Stimulated activated CD4-positive, alpha-beta T cell treated with anti-CD3 and anti-CD28 coated beads, TNF-alpha, amount 100 ng/mL, for 24 hours (primary cell): ENCODE measurements at places on chromosomes 16 and 17.

DNA sequence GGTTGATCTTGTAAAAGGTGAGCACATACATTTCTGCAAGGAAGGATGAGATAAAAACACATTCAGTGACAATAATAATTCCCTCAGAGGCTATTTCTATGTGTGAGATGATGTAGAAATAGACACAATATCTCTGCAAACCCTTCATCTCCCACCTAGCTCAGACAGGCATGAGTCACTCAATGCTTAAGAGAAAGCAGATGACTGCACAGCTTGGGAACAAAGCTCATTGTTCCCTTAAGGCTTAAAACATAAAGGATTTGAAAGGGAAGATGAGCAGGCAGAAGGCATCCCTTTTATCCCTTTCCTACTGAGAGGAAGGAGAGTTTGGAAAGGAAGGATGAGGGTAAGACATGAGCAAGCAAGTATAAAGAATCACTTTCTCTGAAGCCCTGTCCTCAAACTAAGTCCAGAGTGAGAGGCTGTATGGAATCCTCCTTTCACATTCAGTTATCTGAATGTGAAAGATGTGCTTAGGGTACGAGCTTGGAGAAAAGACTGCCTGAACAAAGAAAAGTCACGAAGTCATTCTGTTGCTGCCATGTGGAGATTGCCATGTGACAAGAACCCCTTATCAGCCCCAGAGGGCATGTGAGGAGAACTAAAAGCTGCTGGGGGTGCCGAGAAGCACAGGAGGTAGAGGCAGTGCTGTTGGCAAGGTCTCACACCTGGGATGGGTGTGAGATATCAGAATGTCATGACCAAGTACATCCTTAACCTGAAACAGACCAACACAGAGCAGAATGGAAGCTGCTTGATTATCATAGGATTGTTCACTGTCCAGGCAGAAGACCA is 58.2 kb downstream of the CNTNAP4 start:
- no peak for DNase-seq

- peak; percentile 16 for DNase-seq
Observed at GRCh38 chr16:17590711-17591654, 120.2 kb upstream of the XYLT1 start.

DNA sequence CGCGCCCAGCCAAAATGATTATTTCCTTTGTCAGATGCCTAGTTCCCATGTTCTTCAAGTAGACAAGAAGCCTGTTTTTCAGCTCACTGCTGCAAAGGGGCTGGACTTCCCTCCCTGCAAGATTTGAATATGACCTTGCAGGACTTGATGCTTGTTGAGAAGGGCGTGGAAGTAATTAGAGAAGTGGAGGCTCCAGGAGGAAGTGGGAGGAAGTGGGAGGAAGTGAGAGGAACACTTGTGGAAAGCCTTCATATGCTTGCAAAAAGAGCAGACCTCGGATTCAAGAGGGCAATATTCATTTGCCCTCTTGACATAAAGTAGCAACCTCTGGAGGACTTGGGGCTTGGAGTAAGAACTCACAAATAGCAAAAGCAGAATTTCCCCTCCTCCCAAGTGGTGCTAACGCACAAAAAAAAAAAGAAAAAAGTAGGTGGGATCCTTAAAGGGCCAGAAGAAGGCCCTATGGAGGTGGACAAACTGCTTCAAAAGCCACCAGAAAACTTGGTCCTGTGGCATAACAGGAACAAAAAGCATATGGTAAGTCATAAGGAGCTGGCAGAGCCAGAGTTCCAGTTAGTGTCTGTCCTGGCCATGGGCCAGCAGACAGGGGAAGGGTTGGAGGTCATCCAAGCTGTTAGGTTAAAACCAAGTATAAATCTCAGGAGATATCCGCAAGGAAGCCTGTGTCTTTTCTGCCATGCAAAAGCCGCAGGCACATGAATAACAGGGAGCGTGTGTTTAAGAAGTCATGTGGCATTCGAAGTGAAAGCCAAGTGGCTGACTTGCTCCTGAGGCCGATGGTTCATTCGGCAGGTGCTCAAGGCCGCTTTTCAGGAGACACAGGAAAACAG is 20.6 kb upstream of the PRKAR1A start:
- DNase-seq: no peak

GRCh38 chr17:33967608-33968349 is 287.3 kb upstream of the CCL2 start:
- DNase-seq: no peak

GRCh38 chr16:29645694-29646187 is 17.3 kb upstream of the SPN start:
- DNase-seq: no peak

- no peak for DNase-seq
Observed at GRCh38 chr16:24610416-24610755, 71.0 kb downstream of the RBBP6 start.

- DNase-seq: no peak
Observed at GRCh38 chr17:48030531-48030930, 7.1 kb downstream of the COPZ2 start.

DNA sequence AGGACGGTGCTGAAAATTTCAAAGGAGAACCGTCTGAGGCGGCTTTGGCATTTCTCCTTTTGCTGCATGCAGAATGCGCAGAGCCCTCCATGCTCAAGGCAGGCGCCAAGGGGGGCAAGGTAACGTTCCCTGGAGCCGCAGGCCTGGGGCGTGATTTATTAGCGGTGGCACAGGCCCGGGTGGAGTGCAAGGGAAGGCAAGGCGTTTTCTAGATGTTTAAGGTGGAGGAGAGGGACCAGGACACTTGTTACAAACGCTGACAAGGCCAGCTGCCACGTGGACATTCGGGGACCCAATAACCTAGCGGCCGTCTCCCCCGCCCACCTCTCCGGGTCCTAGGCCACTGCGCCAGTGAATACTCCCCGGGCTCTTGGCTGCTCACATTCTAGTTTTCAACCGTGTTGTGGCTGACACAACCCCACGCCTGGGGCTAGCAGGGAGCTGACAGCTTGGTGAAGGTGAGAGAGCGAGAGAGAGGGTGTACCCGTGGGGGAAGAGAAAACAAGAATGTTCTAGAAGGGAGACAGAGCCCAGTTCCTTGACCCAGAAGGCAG is 250.1 kb downstream of the C16orf95 start:
- DNase-seq: no peak

DNA sequence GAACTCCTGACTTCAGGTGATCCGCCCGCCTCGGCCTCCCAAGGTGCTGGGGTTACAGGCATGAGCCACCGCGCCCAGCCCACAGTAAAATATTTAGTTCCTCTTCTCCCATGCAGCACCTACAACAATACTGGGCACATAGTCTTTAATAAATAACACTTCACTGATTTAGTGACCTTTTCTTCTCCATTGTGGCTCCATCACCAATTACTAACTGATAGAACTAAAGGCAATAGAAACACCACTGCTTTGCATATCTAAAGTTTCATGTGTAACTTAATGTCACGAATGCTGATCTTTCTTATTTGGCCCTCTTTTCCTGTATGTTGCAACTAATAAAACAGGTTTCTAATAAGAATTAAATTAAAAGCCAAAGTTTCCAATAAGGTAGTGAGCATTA is 38.9 kb downstream of the TRIM37 start:
- DNase-seq: no peak

GRCh38 chr17:45334231-45334630 is 17.4 kb upstream of the MAP3K14 start:
- no peak for DNase-seq

DNA sequence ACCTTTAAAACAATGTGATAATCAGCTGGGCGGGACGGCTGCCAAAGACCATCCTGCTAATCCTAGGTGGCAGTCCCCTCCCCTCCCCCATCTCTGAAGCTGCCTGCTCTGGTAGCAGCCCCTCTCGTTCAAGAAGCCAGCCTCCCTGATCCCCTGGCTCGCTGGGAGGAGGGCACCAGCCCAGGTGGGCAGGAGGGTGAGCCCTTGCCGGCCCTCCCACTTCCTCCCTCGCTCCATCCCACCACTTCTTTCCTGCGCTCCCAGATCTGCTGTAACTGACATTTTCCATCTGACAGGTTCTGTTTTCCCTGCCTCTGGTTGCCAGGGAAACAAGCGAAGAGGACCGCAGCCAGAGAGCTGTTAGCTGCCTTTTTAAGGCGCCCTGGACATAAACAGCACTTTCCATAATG is 155.7 kb upstream of the TNRC6C start:
- no peak for DNase-seq

GRCh38 chr16:77744141-77744540 is 21.8 kb downstream of the NUDT7 start:
- DNase-seq: no peak

DNA sequence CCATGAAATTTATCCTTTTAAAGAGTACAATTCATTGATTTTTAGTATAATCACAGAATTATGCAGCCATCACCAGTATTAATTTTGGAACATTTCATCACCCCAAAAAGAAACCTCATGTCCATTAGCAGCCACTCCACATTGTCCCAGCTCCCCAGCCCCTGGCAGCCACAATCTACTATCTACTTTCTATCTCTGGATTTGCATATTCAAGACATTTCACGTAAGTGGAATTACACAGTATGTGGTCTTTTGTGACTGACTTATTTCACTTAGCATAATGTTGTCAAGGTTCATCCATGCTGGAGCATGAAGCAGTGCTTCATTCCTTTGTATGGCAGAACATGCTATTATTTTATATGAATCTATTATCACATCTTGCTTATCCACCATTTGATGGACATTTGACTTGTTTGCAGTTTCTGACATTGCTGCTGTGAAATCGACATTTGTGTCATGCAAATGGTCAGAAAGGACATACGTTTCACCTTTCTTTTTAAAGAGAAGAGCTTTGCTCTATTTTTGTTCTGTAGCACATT is 10.7 kb downstream of the METTL9 start:
- no peak for DNase-seq

GRCh38 chr16:70396246-70396904 is 42.5 kb downstream of the ST3GAL2 start:
- no peak for DNase-seq

DNA sequence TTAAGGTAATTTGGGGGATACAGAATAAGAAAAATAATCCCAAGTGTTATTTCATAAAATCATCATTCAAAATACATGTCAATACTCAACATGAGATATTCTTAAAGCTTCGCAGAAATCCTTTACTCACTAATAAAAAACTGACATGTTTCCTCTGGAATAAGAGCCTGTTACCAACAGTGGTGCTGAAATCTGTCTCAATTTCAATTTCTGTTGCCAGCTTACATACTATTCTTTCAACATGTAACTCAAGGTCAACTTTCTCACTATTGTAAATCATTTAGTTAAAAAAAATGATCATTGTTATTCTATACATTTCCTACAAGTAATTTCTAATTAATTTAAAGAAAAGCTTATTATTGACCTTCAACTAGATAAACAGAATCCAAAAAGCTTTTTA is 67.9 kb downstream of the CEP95 start:
- no peak for DNase-seq

DNA sequence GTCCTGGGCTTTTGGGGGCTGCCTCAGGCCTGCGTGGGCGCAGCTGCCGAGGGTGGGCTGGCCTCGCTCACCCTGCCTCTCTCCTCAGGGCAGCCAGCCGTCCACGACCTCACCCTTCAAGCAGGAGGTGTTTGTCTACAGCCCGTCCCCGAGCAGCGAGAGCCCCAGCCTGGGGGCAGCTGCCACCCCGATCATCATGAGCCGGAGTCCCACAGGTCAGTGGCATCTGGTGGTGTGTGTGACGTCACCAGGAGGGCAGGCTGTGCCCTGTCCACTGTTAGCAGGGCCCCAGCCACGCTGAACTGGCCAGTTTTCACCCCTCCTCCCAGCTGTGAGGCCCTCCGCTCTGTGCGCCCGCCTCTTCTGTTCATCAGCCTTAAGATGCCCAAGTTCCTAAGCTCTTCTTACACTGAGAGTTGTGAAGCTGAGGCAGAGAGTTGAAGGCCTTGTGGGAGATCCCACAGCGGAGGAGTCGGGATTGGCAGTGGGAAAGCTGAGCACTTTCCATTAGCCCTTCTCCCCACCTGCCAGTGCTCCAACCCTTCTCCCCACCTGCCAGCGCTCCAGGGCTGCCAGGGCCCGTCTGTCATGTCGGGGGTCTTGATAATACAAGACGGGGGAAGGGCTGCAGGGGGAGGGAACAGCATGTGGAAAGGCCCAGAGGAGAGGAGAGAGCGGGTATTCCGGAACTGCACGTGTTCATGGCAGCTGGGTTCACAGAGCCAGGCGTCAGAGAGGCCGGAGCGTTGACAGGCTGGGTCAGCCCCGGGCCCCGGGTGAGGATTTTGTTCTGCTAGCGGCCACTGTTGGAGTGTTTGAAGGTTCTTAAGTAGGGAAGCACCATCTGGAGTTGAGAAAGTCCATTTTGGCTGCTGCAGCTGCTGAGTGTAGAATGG is 36.3 kb downstream of the OR1D5 start:
- DNase-seq: no peak

DNA sequence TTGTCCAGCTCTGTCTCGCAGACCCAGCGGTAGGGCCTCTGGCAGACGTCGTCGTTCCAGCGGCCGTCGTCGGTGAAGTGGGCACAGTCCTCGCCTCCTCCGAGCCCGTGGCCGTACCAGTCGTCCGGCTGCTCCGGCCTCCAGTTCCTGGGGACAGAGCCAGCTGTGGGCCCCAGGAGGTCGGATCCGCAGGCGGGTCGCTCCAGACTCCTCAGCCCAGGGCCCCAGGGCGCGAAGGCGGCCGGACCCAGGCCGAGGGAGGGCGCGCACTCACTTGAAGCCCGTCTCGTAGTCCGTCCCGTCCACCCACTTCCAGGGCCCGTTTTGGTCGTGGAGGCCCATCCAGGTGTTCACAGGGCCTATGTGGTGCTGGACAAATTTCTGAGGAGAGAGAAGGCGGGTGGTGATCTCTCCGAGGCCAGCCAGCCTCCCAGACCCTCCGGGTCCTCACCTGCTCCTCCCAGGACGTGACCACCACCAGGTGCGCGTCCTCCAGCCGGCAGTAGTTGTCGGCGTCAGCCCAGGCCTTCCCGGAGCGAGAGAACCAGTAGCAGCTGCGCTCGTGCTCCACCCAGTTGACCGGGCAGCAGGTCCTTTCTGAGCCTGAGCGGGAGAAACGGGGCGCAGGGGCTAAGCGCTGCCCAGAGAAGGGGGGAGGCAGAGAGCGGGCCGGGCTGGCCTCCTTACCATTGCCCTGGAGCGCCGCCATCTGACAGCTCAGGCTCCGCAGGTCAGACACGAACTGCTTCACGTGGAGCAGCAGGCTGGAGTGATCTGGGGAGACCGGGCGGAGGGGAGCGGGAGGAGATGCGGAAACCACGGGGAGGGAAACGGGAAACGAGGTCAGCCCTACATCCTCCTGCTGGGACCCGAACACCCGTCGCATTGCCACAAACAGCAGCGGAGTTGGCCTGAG is 5.2 kb downstream of the ASGR1 start:
- peak; percentile 12 for DNase-seq

- no peak for DNase-seq
Observed at GRCh38 chr17:64081802-64082799, 47.8 kb downstream of the ERN1 start.

- peak; percentile 29 for DNase-seq
Observed at GRCh38 chr17:82848022-82848592, 8.3 kb upstream of the ZNF750 start.
